ENCODE measurements at places on chromosomes 6 and 20. TPM values are rescaled to one million over a fixed set of nuclear protein-coding genes. Genes with fewer than 3 reads are reported as not detected.
A peak's percentile ranks its signal among the peaks of the same experiment; 100 is the strongest.

DNA sequence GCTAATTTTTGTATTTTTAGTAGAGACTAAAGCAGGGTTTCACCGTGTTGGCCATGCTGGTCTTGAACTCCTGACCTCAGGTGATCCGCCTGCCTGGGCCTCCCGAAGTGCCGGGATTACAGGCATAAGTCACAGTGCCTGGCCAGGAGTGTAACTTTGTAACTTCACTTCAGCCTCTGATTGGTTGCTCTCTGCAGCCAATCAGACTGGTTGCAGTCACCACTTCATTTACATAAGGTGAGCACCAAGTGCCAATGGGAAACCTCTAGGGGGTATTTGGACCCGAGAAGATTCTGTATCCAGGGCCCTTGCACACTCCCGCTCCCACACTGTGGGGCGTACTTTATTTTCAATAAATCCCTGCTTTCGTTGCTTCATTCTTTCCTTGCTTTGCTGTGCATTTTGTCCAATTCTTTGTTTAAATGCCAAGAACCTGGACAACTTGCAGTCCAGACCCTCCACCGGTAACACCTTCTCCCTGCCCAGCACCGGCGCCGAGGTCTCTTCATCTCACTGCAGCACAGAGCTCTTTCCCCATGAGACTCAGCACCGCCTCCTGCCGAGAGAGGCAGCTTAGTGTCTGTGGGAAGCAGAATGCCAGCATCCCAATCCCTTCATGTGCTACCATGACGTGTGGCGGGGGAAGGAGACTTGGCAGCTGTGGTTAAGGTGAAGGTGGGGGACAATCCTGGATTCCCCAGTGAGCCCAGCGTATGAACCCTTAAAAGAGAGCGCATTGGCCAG, 14.0 kb upstream of the MRGBP start:
- no peak for DNase-seq

DNA sequence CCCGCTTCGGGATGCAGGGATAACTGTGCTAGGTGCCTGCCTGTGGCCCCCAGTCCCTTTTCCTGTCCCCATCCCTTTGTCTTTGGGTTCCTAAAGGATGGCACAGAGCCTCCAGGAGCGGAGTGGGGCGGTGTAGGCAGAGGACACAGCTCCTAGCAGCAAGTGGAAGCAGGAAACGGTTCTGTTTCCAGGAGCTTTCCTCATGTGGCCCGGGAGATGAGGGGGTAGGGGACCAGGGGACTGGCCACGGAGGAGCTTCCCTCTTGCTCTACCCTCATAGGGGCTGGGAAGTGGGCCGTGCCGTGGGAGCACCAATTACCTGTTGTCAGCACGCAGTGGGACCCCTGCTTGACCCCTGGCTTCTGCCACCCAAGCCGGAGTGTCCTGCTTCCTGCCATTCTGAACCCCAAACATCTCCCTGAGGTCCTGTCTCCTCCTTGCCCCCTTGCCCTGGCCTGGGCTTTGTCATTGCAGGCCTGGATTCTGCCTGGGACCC, 76.9 kb downstream of the SRC start:
- no peak for DNase-seq

GRCh38 chr20:62303340-62304226, 786 bp downstream of the ADRM1 start:
- DNase-seq, result peak; percentile 7

The RBM12 gene
- 65.4 TPM for total RNA-seq

The GABRR1 gene
- not detected for total RNA-seq

- no peak for DNase-seq
These were observed 597.4 kb upstream of the HS3ST5 start for GRCh38 chr6:114940181-114940580.

GRCh38 chr6:166626177-166627032, 646 bp downstream of the RPS6KA2 start:
- DNase-seq, result peak; percentile 63

GRCh38 chr20:2394411-2395055, 13.8 kb downstream of the TGM6 start:
- no peak for DNase-seq

The CNR1 gene
- not detected for total RNA-seq

DNA sequence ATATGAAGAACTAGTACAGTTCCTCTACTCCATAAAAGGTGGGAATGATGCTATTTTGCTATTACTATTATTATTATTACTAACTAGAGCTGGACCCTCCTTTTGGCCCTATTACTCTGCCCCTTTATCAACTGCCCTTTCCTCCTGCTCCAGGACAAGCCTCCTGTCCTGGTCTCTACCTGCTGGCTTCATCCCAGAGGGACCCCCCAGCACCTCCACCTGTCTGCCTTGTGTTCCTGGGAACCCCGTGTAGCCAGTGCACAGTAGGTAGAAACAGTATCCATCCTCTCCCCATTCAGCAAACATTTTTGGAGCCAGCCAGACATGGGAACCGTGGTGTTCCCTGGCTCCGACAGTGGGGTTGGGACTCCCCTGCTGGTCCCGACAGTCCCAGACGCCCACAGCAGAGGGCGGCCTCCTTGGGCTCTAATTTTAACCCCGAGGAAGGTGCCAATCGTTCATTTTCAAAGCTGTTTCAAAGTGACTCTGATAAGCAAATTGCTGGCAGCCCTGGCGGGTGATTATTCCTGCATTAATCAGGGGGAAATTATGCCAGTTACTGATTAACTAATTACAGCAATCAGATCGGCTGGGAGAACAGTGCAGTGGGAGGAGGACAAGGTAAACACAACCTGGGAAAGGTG, 44.2 kb upstream of the MDGA1 start:
- peak; percentile 9 for DNase-seq

DNA sequence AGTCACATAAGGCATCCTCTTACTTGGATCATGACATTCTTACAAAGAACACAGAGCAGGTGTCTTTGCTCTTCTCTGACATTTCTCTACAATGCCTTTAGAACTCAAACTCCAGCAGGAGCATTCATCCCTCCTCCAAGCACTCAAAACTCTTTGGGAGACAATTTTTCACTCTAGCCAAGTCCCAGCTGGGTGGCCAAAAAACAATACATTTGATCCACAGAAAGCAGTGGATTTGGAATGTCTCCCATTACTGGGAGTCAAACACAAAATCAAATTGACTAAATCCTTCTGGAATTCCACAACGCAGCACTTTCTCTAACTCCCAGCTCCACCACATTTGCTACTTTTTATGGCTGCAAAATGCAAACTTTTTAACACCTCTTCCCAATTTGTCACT, 108.6 kb upstream of the VGLL2 start:
- DNase-seq, result no peak

The PPP1R3G gene
- total RNA-seq, result 3.8 TPM

The TRIM40 gene
- total RNA-seq, result not detected

The TINAG gene
- total RNA-seq, result not detected

- no peak for DNase-seq
These were observed 52.3 kb downstream of the ZFAND3 start for GRCh38 chr6:37871616-37872372.

DNA sequence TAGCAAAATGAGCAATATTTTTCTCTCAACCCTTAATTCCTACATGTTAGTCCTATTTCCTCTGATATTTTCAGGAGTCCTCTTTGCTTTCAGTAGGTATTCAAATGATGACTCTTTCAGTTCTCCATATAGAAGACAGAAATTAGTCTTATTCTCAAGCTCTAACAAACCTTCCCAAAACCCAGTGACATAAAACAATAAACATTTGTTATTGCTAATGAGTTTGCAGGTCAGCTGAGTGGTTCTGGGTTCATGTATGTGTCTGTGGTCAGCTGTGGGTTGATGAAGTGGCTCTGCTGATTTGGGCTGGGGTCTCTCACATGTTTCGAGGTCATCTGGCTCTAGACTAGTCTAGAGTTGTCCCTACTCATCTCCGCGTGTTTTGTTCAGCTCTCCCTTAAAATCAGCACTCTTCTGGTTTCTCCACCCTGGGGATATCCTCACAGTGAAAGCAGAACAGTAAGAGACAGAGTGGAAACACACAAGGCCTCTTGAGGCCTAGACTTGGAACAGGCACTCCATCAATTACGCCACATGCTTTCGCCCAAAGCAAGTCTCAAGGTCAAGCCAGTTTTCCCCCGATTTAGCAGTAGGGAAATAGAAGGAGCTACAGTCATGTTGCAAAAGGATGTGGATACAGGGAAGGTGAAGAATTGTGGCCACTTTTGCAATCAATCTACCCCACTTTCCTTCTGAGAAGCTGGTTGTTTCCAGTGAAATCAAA, 273.0 kb downstream of the PLCB1 start:
- DNase-seq, result no peak

DNA sequence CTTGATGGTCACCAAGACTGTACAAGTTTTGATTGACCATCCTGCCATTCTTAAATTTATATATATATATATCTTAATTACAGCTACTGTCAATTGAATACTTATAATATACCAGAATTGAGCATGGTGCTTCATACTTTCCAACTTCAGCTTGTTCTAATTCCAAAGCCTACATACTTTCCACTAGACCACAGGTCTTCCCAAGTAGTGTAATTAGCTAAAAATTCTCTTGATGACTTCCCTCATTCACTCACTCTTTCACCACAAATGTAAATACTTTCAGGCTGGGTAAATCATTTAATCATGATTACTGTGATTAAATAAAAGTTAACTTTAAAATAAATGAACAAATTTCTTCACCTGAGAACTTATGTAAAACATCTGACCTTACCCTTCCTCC, 3.4 kb downstream of the ASF1A start:
- no peak for DNase-seq

GRCh38 chr6:10640412-10640811, 54.0 kb downstream of the C6orf52 start:
- no peak for DNase-seq

The MYBL2 gene
- total RNA-seq, result 1.6 TPM

- DNase-seq, result peak; percentile 16
These were observed 38.7 kb upstream of the POU5F1 start for GRCh38 chr6:31209137-31209536.

The VSTM2L gene
- 1.4 TPM for total RNA-seq

DNA sequence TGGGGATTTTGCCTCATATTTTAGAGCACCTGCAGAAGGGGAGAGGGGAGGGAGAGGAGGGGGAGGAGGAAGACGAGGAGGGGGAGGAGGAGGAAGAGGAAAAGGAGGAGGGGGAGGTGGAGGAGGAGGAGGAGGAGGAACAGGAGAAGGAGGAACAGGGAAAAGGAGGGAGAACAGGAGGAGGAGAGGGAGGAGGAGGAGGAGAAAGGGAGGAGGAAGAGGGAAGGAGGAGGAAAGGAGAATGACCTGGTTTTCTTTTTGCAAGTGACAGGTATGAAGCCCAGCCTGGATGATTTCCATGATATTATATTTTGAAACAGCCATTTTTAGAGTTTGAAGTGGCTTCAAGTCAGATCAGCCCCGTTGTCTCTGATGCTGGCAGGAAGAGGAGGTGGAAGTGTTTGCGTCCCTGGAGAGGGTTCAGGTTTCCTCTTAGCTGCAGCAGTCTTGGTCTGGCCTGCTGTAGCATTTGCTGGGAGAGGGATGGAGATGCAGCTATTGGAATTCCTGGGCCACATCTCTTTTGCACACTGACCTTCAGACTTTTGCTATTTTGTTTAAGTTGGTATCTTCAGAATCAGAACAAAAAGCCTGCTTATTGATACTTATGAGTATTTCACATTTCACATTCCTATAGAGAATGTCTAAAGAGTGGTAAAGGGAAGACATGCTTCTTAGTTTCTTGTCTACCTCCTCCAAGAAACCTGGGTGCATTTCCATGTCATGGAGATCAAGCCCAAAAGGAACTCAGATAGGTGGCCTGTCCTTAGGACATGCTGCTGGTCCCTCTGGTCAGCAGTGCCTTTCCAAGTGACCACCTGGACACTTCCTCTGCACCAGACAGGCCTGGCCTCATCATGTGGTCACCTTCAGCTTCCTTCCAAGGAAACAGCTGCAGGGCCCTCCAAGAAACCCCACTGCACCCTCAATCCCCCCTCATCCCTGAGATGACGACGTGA, 54.3 kb upstream of the IYD start:
- no peak for DNase-seq

GRCh38 chr6:149138089-149138488, 179.4 kb upstream of the TAB2 start:
- no peak for DNase-seq

- DNase-seq, result no peak
These were observed 133.4 kb upstream of the MYLIP start for GRCh38 chr6:15995493-15995892.

Data from fibroblast of the aortic adventitia (primary cell).